AML-193 (cell line): ENCODE measurements at places on chromosomes 7 and 10.

- no peak for DNase-seq
Observed at GRCh38 chr10:19745672-19746071, 70.6 kb upstream of the PLXDC2 start.

DNA sequence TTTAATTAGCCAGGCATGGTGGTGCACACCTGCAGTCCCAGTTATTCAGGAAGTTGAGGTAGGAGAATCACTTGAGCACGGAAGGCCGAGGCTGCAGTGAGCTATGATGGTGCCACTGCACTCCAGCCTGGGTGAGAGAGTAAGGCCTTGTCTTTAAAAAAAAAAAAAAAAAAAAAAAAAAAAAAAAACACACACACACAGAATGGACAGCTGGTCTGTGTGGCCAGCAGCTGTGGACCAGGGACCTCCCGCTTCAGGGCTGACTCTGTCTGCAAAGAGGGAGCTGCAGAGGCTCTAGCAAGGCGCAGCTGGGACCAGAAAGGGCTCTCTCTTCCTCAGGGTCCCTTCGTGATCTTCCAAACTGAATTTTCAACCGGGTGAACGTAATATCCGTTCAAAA, 53.6 kb upstream of the DNAAF5 start:
- no peak for DNase-seq

- no peak for DNase-seq
Observed at GRCh38 chr10:132972149-132972985, 30.0 kb upstream of the CFAP46 start.

DNA sequence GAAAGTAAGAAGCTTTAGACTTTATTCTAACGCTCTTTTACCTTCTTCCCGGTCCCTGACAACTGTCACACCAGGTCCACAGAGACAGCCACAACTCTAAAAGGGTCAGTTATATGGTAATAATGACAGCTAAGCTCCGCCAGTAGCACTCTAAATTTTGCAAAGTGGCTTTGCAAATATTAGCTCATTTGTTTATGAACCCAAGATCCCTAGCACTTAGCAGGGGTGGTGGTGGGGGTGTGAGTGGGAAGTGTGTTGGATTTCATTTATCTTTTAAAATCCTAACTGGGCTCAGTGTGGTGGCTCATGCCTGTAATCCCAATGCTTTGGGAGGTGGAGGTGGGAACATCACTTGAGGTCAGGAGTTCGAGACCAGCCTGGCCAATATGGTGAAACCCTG, 34.8 kb upstream of the SDK1 start:
- no peak for DNase-seq

- no peak for DNase-seq
Observed at GRCh38 chr7:142800088-142800487, 29.3 kb downstream of the PRSS2 start.

- DNase-seq, result no peak
Observed at GRCh38 chr7:4765776-4766490, 9.5 kb upstream of the AP5Z1 start.

GRCh38 chr10:19817231-19817933, 1.1 kb downstream of the PLXDC2 start:
- no peak for DNase-seq

DNA sequence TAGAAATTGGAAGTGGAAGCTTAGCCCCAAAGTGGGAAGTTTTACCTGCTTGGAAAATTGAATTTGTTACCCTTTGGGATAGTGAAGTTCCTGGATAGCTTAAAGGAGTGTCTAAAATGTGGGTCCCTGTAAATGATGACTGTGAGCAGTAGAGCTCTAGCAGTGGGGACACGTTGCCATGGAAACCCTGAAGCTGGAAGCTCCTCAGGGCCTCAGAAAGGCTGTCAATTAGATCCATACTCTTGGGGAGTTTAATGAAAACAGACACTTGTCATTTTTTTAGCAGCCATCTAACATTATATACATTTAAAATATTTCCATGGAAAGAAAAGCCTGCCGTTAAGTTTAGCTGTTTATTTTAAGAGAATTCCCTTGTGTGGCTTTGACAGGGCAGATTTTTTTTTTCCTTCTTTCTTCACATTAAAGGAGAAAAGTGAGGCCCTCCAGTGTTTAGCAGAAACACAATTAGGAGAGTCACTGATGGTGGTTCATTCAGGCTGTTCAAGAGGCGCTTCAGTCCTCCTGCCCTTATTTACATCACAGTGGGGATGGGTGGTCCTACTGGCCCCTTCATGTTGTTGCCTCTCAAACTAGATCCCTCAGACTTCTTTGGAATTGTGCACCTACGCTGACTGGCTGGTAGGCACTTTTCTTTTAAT, 518.4 kb downstream of the CCSER2 start:
- no peak for DNase-seq

DNA sequence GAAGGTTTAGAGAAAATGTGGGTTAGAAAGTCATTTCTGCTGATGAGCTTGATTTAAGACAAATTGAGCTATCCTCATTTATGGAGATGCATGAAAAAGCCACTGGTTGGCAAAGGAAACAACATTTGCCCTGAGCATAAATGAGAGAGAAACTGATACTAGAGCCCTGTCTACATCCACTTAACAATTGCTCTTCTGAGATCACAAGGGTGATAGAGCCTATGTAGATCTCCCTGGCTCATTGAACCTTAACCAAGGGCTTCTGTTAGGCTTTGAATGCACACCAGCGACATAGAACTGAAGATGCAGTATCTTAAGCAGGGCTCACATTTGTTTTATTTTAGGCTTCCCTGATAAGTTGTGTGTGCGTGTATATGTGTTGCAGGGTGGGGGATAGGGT, 35.0 kb downstream of the GPR141 start:
- DNase-seq, result no peak

DNA sequence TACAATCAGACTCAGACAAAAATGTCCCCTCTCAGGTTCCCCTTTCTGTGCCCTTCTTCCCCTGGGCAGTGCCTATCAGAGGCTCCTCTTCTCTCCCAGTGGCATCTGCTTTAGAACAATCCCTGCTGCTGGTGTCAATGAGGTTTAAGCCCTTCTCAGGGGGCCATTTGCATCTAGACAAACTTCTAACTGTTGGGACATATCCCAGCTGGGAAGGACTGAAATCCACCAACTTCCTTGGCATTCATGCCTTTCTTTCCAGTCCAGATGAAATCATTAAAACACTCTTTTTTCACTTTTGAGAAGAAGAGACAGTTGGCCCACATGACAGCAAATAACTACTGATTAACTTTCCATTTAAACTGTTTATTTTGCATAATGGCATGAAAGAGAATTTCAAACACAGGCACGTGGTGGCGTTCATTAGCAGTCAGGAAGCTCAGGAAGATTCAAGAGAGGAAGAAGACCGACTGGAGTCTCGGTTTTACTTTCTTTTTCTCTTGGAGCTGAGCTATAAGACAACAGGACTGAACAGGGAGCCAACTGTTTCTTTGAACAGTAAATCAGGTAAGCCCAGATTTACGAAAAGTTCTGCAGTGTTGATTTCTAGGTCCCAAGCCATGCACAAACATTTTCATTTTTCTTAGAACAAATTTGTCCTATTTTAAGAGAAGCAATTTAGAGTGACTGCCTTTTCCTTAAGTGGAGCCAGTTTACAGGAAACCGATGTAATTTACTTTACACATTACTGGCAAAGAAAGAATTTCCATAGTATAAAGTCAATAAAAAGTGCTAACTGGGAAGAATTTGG, at the start of gene GIMAP2:
GIMAP2 (plus strand) TSS at position 488 of the 811 bp plus-strand sequence. CDS start 1,354 bp downstream, outside the sequence.
- DNase-seq, result peak; percentile 65

DNA sequence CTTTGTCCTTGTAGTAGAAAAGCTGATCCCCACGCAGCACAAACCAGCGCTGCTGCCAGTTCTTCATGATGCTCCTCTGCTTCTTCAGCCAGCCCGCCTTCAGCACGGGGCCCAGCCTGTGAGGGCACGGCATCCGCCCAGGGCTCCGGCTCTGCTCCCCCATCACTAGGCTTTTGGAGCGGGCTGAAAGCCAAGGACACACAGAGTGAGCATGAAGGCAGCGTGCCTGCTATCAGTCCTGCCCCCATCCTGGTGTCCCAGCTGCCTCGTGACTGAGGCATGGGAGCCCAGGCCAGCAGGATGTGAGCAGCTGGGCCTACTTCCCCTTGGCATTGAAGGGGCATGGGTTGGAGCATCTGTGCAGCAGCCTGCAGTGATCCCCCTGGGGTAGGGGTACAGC, 21.9 kb downstream of the ARHGAP22 start:
- no peak for DNase-seq

DNA sequence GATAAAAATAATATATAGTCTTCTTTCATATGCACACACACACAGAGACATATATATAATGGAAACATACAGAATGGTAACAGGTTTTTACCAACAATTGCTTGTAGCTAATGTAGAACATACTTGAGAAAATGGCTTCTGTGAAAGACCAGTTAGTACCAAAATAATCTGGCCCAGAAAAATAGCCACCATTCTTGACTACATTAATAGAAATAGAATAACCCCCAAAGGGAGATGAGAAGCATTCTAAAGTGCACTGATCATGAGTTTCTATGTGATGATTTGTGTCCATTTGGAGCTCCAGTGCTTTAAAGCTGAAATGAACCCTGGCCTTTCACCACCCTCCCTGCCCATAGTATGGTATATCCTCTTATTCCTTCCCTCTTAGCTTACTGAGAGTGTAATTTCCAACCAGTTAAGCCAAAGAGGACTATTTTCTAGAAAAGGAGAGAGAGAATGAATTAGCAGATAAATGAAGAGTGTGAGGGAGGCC, 22.9 kb upstream of the IFIT2 start:
- no peak for DNase-seq

- no peak for DNase-seq
Observed at GRCh38 chr7:126361183-126361582, 891.6 kb downstream of the GRM8 start.

DNA sequence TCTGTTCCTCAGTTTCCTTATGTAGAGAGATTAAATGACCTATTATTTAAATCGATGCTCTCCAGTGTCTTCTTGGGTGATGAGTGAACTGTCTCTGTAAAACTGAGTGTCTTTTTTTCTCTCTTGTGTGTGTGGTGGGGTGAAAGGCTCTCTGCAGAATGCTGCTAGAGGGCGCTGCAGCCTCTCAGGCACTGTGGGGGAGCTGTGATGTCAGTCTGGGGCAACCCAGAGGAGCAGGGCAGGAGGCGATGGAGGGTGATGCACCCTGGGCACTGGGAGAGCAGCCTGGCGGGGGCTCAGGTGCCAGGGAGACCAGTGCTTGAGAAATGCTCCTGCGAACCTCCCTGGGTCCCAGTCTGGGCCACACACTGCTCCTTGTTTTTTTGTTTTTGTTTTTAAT, 110.1 kb upstream of the POM121L12 start:
- no peak for DNase-seq

GRCh38 chr10:10617686-10618085, 400.0 kb upstream of the CELF2 start:
- no peak for DNase-seq

DNA sequence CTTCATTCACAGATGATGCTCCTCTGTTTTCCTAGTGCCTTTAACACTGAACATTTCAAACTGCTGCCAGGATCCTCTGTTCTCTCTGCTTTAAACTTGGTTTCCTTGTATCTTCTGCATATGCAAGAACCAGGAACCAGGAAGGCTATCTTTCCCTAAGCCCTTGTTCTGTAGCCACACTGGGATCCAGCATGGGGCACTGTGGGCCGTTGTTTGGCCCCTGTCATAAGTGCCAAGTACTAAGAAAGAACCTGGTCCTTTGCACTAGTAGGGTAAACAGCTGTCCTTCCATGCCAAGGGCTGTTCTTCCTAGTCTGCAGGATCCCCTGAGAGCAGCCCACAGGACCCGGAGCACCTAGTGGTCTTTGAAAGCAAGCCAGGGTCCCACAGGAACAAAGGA, 49.0 kb upstream of the TRIM8 start:
- no peak for DNase-seq

DNA sequence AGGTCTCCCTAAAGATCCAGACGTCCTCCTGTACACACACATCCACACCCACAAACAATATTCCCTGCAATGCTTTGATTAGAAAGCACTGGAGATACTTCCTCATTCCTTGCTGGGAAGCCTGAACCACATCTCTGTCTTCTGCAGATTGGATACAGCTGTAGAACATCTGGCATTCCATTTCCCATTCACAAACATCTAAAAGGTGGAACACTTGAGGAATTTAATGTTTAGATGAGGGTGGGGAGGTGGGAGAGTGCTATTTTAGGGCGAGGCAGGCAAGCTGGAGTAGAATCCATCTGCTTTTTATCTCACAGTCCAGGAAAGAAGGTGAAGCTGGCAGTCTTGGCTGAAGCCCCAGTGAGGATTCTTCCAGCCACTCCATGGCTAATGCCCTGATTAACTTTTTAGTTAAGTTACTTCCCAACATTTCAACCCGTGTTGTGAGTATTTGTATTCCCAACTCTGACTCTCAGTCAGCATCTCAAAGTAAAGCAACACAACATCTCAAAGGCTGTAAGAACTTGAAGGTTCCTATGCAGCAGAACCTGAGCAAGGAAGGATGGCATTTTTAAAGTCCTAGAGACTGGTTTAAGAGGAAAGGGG, 46.1 kb downstream of the CYTH3 start:
- no peak for DNase-seq

DNA sequence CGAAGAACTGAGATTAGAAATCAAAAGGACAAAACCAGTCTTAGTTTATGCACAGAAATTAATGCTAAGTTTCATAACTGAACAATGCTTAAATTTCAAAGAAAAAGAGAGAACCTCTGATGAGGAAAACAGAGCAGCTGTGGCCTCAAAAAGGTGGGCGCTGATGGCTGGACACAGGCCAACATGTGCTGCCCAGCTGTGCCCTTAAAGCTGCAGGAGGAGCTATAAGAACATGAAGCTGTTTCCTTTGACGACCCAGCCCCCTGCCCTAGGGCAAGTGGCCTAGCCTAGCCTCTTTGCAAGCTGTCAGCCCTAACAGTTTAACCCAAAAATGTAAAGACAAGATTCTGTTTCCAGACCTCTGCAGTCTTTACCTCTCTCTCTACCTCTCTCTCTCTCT, 107.7 kb downstream of the GRID1 start:
- no peak for DNase-seq

GRCh38 chr7:117110480-117111315, 157.4 kb downstream of the ST7 start:
- DNase-seq, result no peak

GRCh38 chr10:64855941-64856340, 1334.7 kb downstream of the REEP3 start:
- DNase-seq, result no peak

- no peak for DNase-seq
Observed at GRCh38 chr7:111266613-111267012, 175.7 kb downstream of the LRRN3 start.

GRCh38 chr7:31764462-31764861, 77.4 kb downstream of the PPP1R17 start:
- DNase-seq, result no peak
